ENCODE measurements at places on chromosomes 5 and 9. TPM values are rescaled to one million over a fixed set of nuclear protein-coding genes. Genes with fewer than 3 reads are reported as not detected.

DNA sequence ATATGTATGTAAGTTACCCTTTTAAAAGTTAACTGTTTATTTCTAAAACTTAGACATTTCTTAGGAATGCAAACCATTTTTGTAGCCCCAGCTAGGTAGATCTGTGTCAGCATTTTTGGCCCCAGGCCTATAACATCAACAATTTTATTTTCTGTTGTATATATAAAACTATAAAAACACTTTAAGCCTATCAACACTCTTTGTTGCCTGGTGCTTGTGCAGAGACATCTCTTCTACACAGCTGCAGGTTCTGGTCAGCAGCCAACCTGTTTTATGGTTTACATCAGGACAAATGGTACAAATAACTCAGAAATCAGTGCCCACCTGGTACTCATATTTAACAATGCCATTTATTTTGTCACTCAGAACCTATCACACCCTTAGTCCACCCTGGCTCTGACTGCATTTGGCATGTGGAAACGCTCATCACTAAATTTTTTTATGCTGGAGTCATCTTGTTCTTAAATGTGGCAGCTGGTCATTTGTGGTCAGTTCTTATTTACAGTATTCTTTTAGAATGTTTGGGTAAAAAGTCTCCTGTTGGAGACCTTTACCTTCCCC, 173.4 kb downstream of the DNAH5 start:
- H3K27me3 ChIP-seq, result no peaks in the 10 kb centered on the region
- no peak overlapping the region for H3K27ac ChIP-seq
- no peak overlapping the region for H3K4me3 ChIP-seq
- no peaks in the 10 kb centered on the region for H3K4me1 ChIP-seq
- DNase-seq, result no peak

- peak overlapping the region; percentile 92 for H3K4me3 ChIP-seq
- H3K27me3 ChIP-seq, result no peaks in the 10 kb centered on the region
- peak; percentile 65 for DNase-seq
- peaks cover 11% of the 10 kb centered on the region for H3K4me1 ChIP-seq
These were observed 454 bp downstream of the NELFB start for GRCh38 chr9:137255448-137256114.

- H3K36me3 ChIP-seq, result no peaks in the 10 kb centered on the region
- H3K4me3 ChIP-seq, result no peak overlapping the region
- peaks cover 26% of the 10 kb centered on the region for H3K4me1 ChIP-seq
- no peak for DNase-seq
- no peaks in the 10 kb centered on the region for H3K27me3 ChIP-seq
These were observed 3.9 kb downstream of the TBC1D2 start for GRCh38 chr9:98251551-98251950.

GRCh38 chr9:18675332-18675731, 201.4 kb downstream of the ADAMTSL1 start:
- no peaks in the 10 kb centered on the region for H3K36me3 ChIP-seq
- no peak overlapping the region for H3K27ac ChIP-seq
- DNase-seq, result no peak
- no peaks in the 10 kb centered on the region for H3K4me1 ChIP-seq
- H3K4me3 ChIP-seq, result no peak overlapping the region

GRCh38 chr5:109805883-109806282, 116.2 kb downstream of the MAN2A1 start:
- H3K27ac ChIP-seq, result no peak overlapping the region
- H3K27me3 ChIP-seq, result no peaks in the 10 kb centered on the region
- H3K4me1 ChIP-seq, result no peaks in the 10 kb centered on the region

DNA sequence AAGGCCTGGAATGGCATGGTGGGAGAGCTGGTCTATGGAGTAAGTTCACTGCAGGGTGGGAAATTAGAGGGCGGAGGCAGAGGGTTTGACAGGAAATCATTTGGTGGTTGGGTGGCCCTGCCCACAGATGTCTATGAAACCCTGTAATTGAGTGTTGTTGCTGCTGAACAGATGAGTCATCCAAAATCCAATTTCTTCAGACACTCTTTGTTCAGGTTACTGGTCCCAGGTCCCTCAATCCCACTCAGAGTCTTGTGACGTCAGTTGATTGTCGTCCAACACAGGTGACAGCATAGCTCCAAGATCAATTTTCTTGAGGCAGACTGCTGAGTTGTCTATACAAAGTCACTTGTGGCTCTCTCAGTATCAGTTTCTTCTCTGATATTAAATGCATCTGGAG, 208.6 kb downstream of the GRIA1 start:
- DNase-seq, result no peak
- H3K27me3 ChIP-seq, result no peaks in the 10 kb centered on the region
- no peaks in the 10 kb centered on the region for H3K36me3 ChIP-seq
- H3K4me1 ChIP-seq, result no peaks in the 10 kb centered on the region
- no peak overlapping the region for H3K4me3 ChIP-seq

DNA sequence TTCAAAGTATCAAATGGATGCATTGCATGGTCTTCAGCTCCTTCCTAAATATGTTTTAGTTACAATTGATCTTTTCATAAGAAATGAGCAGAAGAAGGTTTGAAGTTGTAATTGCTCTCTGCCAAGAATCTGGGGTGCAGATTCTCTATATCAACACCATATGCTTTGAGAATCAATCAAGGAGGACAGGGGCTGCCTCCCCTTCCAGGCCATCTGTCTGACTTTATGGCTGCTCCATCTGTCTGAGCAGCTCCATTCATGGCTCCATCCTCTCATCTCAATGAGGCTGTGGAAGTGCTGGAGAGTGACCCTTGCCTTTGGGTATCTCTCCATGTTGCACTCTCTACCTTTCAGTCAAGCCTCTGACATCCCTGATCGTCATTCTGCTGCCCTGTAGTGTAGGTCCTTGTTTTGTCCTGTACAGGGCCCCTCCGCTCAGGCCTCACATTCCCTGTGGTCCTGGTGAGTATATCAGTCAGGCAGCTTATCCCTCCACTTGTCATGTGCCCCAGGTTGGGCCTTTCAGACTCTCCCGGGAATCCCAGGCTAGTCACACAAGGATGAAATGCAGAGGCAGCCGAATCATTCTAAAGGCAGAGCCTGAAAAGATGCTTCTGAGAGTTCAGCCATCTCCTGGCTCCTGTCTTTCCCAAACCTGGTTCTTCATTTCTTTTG, 14.0 kb upstream of the SV2C start:
- H3K4me1 ChIP-seq, result no peaks in the 10 kb centered on the region
- H3K27ac ChIP-seq, result no peak overlapping the region
- H3K4me3 ChIP-seq, result no peak overlapping the region

- no peaks in the 10 kb centered on the region for H3K4me1 ChIP-seq
- no peak overlapping the region for H3K4me3 ChIP-seq
- no peak overlapping the region for H3K27ac ChIP-seq
- no peaks in the 10 kb centered on the region for H3K27me3 ChIP-seq
- no peak for DNase-seq
These were observed 22.9 kb upstream of the GRIA1 start for GRCh38 chr5:153467546-153467945.

DNA sequence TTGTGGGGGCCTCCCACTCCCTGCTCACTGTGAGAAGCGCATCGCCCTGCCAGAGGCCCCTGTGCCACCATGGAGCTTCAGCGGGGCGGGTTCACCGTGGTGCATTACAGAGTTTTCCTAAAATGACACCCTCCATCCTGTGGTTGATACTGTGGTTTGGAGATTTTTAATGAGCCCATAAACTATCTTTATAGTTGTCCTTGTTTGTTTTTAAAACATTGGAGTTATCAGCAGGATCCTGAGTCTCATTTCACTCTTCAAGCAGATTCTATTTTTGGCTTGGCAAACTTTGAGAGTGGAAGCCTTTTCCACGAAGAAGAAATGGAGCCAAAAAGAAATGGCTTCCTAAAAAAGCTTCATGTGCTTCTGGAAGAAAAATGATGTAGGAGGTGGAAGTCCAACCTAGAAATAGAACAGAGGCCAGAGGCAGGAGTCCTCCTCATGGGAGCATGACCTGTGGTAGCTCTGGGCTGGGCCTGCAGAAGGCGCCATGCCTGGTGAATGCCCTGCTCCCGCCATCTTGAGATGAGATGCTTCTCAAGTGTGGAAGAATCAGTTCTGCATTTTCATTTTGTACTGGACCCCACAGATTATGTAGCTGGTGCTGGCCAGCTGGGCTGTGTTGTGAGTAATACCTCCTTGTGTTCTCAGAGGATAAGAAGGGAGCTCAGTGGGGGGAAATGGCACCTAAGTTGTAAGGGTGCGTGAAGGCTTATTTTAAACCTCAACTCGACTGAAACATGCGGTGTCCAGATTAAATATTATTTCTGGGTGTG, 79.0 kb upstream of the RAI14 start:
- H3K36me3 ChIP-seq, result no peaks in the 10 kb centered on the region
- no peaks in the 10 kb centered on the region for H3K4me1 ChIP-seq
- H3K27ac ChIP-seq, result no peak overlapping the region
- no peak for DNase-seq
- no peaks in the 10 kb centered on the region for H3K27me3 ChIP-seq

- no peaks in the 10 kb centered on the region for H3K36me3 ChIP-seq
- H3K27me3 ChIP-seq, result no peaks in the 10 kb centered on the region
- no peak overlapping the region for H3K27ac ChIP-seq
- no peaks in the 10 kb centered on the region for H3K4me1 ChIP-seq
These were observed 8.2 kb upstream of the DRD1 start for GRCh38 chr5:175452166-175452565.

GRCh38 chr5:158848634-158849033, 251.1 kb downstream of the EBF1 start:
- no peak overlapping the region for H3K4me3 ChIP-seq
- H3K27me3 ChIP-seq, result no peaks in the 10 kb centered on the region
- no peaks in the 10 kb centered on the region for H3K36me3 ChIP-seq
- H3K4me1 ChIP-seq, result no peaks in the 10 kb centered on the region
- no peak for DNase-seq

- no peaks in the 10 kb centered on the region for H3K4me1 ChIP-seq
- H3K27me3 ChIP-seq, result no peaks in the 10 kb centered on the region
- H3K4me3 ChIP-seq, result no peak overlapping the region
These were observed 139.4 kb upstream of the IRX1 start for GRCh38 chr5:3456121-3456681.

DNA sequence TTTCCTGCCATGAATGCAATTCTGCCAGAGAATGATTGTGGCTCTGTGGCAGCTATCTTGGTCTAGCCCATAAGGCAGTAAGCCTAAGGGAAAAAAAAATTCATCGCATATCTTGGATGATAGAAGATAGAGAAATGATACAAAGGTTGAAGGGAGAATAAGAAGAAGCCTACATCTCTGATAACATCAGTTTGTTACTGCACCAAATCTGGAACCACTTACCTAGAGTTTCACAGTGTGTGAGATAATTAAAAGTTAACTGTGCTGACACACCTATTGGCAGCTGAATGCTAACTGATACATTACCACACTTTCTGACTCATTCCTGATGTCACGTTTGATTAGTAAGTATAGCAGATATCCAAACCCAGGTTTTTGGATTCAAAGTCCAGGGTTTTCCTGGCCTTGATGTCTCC, 91.6 kb upstream of the TAF11L2 start:
- no peak for DNase-seq
- H3K27me3 ChIP-seq, result no peaks in the 10 kb centered on the region
- H3K36me3 ChIP-seq, result no peaks in the 10 kb centered on the region
- H3K27ac ChIP-seq, result no peak overlapping the region
- H3K4me1 ChIP-seq, result no peaks in the 10 kb centered on the region
- H3K4me3 ChIP-seq, result no peak overlapping the region

GRCh38 chr5:127326976-127327755, 36.6 kb downstream of the MEGF10 start:
- H3K27me3 ChIP-seq, result no peaks in the 10 kb centered on the region
- no peak overlapping the region for H3K27ac ChIP-seq
- no peak overlapping the region for H3K4me3 ChIP-seq
- no peak for DNase-seq

GRCh38 chr5:146409054-146409671, 38.0 kb upstream of the TCERG1 start:
- H3K27me3 ChIP-seq, result no peaks in the 10 kb centered on the region
- no peaks in the 10 kb centered on the region for H3K36me3 ChIP-seq
- no peak for DNase-seq
- no peak overlapping the region for H3K27ac ChIP-seq
- no peak overlapping the region for H3K4me3 ChIP-seq

- no peaks in the 10 kb centered on the region for H3K4me1 ChIP-seq
- no peaks in the 10 kb centered on the region for H3K36me3 ChIP-seq
- DNase-seq, result no peak
- H3K27me3 ChIP-seq, result no peaks in the 10 kb centered on the region
- H3K27ac ChIP-seq, result peak overlapping the region; percentile 22
- no peak overlapping the region for H3K4me3 ChIP-seq
These were observed 3.3 kb downstream of the SPARC start for GRCh38 chr5:151683444-151683843.

DNA sequence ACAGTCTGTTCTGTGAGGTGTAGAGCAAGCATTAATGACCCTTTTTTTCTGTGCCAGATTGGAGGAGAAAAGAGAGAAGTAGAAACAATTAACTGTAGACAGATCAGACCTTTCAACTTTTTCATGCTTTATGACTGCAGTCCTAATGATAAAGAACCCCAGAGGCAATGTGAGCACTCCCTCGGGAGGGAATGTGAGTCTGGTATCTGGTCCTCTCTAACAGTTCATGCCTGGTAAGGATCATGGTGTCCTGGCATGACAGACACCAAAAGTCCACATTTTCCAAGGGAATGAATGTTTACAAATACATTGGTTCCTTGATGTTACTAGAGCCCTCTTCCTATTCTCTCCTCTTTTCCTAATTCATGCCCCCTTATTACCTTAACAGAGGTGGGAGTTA, 70.3 kb downstream of the MTAP start:
- H3K4me1 ChIP-seq, result no peaks in the 10 kb centered on the region
- H3K36me3 ChIP-seq, result no peaks in the 10 kb centered on the region
- no peak overlapping the region for H3K27ac ChIP-seq
- no peak overlapping the region for H3K4me3 ChIP-seq

GRCh38 chr9:29556317-29556716, 1983.0 kb upstream of the C9orf72 start:
- H3K27me3 ChIP-seq, result no peaks in the 10 kb centered on the region
- H3K27ac ChIP-seq, result no peak overlapping the region
- DNase-seq, result no peak
- H3K36me3 ChIP-seq, result no peaks in the 10 kb centered on the region

GRCh38 chr9:136700304-136700703, 12.1 kb upstream of the DIPK1B start:
- no peak overlapping the region for H3K4me3 ChIP-seq
- H3K27me3 ChIP-seq, result peaks cover 3% of the 10 kb centered on the region
- no peak for DNase-seq
- H3K27ac ChIP-seq, result no peak overlapping the region
- H3K36me3 ChIP-seq, result no peaks in the 10 kb centered on the region

GRCh38 chr5:95726811-95727763, 4.0 kb upstream of the RHOBTB3 start:
- H3K27ac ChIP-seq, result no peak overlapping the region
- H3K4me1 ChIP-seq, result no peaks in the 10 kb centered on the region
- H3K27me3 ChIP-seq, result no peaks in the 10 kb centered on the region
- H3K36me3 ChIP-seq, result no peaks in the 10 kb centered on the region
- no peak overlapping the region for H3K4me3 ChIP-seq

The IRX1 gene
- total RNA-seq, result not detected

The C5orf34 gene
- total RNA-seq, result 1.9 TPM

The GMCL2 gene
- not detected for total RNA-seq

The ICE1 gene
- 20.1 TPM for total RNA-seq

The NADK2 gene
- total RNA-seq, result 31.3 TPM

The TNFAIP8 gene
- 11.0 TPM for total RNA-seq

The EQTN gene
- total RNA-seq, result 1.0 TPM

The SLC45A2 gene
- total RNA-seq, result 0.32 TPM

The PDCD1LG2 gene
- total RNA-seq, result 0.15 TPM

The CPEB4 gene
- total RNA-seq, result 41.7 TPM

The LCN12 gene
- 8.6 TPM for total RNA-seq

All from colonic mucosa (tissue), 4 donors.